Activated CD8-positive, alpha-beta memory T cell treated with anti-CD3 and anti-CD28 coated beads for 48 hours (primary cell): ENCODE measurements at places on chromosomes 3 and 15.

- no peak for DNase-seq
These were observed 102.9 kb downstream of the TFDP2 start for GRCh38 chr3:142046320-142047020.

DNA sequence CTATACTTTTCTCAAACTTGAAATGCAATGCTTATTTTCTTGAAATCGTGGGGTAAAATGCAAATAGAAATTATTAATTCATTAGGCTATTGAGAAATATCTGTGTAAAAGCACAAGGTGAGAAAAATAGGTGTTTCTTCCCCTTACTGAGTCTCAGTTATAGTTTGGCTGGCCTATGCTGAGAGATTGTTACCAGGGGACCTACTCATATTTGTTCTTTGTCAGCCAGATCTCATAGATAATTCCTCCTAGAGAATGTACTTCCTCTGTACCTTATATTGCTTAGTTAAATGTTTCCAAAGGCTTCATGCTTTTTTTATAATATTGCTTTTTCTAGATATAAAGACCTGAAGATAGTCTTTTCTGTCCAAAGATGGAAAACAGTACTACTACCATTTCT, 60.0 kb upstream of the TRPC1 start:
- DNase-seq, result no peak

DNA sequence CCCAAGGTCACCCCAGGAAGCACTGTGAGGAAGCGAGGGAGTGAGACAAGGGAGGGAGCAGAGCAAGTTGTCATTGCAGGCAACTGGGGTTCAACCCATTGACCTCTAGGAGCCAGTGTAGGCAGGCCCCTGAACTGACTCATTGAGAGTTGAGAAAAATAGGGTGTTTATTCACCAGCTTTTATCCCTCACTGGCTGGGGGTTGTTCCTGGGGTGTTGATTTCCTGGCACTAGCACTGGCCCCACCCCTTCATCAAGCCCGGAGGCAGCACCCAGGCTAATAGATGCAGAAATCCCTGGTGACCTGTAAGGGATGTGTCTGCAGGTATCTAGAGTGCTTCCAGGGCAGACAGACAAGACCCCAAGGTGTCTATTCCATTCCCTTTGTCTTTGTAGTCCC, 183.9 kb downstream of the ARRDC4 start:
- DNase-seq, result no peak

DNA sequence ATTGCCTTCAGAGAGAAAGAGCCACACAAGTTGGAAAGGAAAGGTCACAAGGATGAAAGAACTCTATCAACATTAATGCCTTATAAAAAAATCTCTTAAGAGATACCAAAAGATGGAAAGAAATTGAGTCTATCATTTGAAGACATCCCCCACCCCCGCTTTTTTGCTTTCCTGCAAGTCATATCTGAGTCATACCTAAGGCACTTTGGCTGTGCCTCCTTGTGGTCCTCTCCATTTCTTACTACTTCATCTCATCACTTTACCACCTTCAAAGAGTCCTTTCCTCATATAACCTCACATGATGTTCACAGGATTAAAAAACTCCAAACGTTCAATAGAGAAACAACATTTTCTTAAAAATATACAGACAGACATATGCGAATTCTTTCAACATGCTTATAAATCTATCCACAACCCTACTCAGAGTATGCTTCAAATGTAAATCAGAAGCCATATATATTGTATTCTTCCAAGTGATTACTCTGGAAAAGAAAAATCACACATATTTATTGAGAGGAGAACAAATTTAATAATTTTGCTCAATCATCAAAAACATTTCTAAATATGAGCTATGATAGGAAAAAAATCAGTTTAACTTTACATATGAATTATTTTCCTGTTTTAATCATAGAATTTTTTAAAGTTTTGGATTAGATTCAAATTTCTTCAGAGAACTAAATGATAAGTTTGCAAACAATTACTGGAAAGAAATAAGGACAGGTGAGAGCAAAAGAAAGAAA, 1003.9 kb upstream of the CFAP20DC start:
- no peak for DNase-seq

DNA sequence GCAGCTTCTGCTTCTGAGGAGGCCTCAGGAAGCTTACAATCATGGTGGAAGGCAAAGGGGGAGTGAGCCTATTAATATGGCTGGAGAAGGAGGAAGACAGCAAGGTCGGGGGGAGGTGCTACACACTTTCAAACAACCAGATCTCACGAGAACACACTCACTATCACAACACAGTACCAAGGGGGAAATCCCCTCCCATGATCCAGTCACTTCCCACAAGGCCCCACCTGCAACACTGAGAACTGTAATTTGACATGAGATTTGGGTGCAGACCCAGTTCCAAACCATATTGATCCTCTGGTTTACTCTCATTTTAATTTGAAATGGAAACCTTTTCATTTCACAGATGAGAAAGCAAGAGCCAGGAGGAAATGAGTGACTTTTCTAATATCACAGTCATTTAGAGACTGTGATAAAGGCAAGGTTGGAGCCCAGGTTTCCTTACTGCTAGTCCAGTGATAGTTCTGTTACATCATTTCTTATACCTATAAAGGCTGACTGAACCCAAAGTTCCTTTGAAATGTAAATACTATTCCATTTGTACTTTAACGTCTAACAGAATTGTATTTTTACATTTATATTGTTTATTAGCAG, 105.8 kb upstream of the GAP43 start:
- no peak for DNase-seq

DNA sequence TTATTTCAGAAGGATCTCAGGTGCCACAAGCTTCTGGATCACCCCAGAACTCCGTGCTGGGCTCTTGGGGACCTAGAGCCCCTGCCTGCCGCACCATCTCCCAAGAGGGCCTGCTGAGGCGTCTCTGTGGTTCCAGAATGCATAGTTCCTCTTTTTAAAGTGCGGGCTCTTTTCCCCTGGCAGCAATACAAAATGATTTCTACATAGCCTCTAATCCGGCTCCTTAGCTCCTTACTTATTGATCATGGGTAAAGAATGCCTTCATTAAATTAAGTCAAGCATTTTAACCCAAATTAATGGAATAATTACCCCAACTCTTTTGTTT, 121.9 kb downstream of the ATP10A start:
- no peak for DNase-seq

- DNase-seq, result no peak
These were observed 389.4 kb downstream of the DIPK2A start for GRCh38 chr3:144361002-144361401.
